ENCODE measurements at places on chromosomes 16 and 17.

DNA sequence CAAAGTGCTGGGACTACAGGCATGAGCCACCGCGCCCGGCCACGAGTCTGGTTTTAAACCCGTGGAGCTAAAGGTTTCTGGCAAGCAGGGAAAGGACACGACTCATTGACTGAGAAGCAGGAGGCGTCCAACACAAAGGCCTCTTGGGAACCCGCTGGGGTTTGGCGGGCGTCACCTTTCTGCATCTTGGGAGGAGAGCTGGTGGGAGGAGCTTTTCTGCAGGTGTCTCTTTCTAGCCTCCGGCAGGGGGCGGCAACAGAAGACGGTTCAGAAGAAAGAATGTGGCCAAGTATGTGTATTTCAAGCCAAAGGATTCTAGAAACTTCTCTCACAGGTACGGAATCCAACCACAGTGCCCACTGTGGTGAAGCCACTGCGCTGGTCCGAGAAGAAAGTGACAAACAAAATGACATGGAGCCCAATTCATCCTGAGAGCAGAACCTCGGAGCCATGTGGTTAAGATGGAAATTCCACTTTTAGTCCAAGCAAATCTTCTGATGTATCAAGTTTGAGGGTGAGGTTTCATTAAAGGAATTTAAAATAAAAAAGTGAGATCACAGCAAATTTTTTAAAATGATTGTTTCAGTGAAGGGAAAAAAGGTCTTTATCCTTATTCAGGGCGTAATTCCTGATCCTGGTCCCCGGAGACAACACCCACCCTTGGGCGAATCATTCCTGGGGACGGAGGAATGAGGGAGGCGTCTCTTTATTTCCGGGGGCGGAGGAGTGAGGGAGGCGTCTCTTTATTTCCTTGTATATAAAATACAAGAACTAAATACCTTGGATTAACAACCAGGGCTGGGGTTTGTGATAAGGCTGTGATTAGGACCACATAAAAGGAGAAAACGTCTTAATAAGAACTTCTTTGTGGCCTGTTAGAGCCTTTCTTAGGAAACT is 97.6 kb downstream of the MRM3 start:
- peak; percentile 68 for DNase-seq

- DNase-seq = no peak
Observed at GRCh38 chr16:11333702-11334101, 11.6 kb upstream of the RMI2 start.

DNA sequence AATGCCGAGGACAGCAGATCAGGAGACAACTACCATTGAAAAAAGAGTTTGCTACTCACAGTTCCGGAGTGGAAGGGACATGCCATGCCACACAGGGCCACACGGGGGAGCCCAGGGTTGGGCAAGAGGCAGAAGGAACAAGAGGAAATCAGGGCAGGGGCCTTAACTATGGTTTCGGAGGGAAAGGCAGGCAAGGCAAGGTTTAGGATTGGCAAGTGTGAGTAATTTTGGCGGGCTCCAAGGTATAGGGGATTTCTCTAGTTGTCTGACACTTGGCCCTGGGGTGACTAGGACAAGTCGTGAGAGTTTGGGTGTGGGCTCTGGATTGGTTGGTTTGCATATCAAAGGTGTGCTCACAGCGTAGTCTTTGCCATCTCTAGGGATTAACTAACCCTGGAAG is 27.0 kb upstream of the NTN1 start:
- DNase-seq = no peak

- DNase-seq = no peak
Observed at GRCh38 chr17:16351831-16352230, 1.4 kb downstream of the CENPV start.

- DNase-seq = no peak
Observed at GRCh38 chr17:4982305-4982704, 5.2 kb downstream of the CAMTA2 start.

GRCh38 chr16:75503801-75504200 is 8.6 kb upstream of the CHST6 start:
- DNase-seq = no peak

- no peak for DNase-seq
Observed at GRCh38 chr16:57123216-57123973, 31.0 kb downstream of the CPNE2 start.
